ENCODE measurements at places on chromosomes 7 and 10.

DNA sequence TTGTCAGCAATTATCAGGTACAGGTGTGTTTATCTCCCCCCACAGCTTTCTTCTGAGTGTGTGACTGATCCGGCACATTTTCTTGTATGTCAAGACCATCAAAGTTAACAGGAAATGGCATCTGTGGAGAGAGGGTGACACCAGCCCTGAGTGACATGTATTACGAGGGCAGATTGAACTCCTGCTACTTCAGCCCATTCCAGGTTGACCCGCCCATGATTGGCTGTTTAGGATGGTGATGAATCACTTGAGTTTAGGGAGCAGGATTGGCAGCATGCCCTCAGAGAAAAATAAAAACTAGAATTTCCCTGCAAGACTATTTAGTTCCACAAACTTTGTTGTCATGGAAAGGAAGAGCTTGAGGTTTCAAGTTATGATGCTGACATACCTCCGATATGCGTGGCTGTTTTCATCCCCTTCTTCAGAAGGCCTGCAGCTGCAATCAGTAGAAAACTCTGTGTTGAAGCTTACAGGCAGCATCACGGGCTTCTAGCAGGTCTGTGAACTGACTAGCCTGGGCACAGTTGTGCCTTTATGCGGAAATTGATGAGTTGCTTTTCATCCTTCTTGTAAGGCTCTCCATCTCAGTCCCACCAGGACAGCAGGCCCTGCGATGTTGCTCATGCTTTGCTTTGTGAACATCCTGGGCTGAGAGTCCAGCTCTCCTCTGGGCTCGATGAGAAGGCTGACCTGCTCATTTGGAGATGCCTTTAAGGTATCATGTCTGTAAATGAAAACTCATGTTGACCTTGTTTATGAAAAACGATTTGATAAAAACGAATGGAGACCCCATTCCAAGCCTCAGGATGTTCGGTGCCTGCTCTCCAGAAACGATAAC is 8.0 kb upstream of the CELF2 start:
- DNase-seq: no peak

DNA sequence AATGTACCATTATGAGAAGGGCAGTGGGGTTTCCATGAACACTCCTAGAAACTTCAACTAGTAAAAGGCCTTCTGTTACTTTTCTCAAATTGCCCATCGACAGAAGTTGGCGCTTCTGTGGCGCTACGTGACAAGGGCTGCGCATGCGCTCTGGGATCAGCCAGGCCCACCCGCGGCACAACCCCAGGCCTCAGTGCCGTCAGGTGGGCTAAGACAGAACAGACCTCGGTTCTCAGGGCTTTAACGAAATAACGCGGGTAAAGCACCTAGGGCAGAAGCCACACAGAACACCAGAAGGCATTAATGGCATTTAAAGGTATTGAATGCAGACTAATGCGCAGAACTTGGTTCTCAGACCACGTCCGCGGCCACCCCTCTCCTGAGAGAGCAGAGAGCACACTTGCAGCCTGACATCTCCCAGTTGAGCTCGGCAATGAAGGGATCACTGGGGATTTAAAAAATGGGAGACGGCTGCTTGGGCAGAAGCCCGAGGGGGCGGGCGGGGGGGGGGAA is 67.6 kb upstream of the CTNNA3 start:
- DNase-seq: no peak

- DNase-seq: no peak
Observed at GRCh38 chr10:50636618-50637579, 13.1 kb upstream of the SGMS1 start.

- no peak for DNase-seq
Observed at GRCh38 chr10:49667991-49668390, 11.5 kb upstream of the C10orf53 start.

DNA sequence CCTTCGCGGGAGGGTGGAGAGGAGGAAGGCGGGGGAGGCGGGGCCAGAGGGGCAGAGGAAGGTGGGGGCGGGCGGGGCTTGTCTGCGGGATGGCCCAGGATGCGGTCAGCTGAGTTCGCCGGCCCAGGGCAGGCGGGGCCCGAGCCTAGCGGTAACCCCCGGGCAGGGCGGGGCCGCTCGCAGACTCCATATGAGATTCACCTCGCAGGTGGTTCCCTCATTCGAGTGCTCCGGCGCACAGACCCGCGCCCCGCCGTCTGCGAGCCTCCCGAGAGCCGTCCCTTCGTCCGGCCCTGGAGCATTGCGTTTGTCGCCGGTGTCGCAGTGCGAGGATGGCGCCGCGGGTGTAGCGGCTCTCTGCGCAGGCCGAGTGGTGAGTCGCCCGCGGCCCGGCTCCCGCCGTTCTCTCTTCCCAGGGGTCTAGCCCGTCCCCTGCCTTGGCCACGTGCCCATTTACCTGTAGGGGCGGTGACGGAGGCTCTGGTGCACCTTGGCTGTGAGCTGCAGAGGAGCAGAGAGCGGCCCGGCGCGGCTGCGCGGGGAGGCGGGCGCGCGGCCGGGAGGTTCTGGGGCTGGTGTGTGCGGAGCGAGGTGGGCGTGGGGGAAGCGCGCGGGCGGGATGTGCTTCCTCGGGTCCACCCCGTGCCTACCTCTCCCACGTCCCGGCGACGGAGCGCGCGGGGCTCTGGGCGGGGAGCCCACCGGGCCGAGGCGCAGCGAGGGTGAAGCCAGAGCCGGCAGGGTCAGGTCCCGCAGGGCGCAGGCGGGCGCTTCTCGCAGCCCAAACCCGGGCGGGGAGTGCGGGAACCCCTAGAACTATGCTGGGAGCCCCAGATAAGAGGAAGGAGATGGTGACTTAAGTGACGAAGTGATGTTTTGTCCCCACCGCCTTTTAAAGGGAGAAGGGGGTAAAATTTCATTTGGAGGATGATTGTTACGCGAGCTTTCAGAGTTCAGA is at the start of gene UPP1:
UPP1 (plus strand) TSS at position 220 of the 958 bp plus-strand sequence. CDS start 5,519 bp downstream, outside the sequence.
- DNase-seq: peak; percentile 73

GRCh38 chr7:41720046-41720445 is 17.2 kb upstream of the INHBA start:
- DNase-seq: no peak

GRCh38 chr10:83562381-83562780 is 576.9 kb upstream of the GHITM start:
- DNase-seq: no peak

DNA sequence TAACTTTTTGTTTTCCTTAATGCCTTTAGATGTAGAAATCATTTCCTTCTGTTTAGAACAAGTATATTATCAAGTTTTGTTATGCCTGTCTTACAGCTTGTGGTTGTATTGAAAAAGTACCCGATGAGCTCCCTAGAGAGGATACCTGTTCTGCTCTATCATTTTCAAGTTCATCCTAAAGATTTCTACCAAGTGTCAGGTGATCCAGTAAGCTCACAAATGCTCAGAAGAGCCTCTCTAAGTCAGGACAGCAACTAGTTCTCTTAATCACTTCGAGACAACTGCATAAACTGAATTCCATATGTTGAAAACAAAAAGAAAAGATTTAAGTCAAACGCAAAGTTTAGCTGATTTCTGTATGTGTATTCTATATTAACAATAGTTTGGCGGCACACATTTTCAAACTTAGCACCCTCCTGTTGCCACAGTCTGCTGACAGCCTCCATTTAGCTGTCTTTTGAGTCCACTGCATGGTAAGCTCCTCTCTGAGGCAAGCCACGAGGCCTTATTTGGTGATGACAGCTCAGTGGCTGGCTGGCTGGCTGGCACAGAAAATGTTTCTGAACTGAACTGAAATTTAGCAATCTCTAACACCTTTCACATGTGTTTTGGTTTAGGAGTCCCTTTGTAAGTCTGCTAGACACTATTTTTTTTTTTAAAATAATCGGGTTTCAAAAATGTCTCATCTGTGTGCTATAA is 59.4 kb downstream of the SEMA3C start:
- DNase-seq: no peak

GRCh38 chr7:107113866-107114265 is 54.9 kb upstream of the HBP1 start:
- no peak for DNase-seq

GRCh38 chr7:1260244-1260635 is 27.6 kb downstream of the UNCX start:
- DNase-seq: no peak

DNA sequence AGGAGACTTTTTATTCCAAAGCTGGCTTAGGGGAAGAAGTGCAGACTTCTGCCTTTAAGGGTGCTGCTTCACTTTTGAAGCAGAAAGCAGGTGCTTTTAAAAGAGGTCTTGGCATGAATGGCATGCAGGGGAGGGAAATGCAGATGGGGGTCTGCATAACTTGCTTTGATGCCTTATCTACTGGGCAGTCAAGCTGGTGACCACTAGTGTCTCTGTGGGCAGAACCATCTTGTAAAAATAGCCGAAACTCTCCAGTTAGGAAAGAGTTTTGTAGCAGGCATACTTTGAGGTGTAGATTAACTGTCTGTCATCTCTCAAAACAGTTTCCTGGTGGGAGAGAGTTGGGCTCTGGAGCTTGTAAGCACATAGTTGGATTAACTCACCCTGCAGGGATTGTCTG is 9.9 kb upstream of the CTNNA3 start:
- DNase-seq: no peak

DNA sequence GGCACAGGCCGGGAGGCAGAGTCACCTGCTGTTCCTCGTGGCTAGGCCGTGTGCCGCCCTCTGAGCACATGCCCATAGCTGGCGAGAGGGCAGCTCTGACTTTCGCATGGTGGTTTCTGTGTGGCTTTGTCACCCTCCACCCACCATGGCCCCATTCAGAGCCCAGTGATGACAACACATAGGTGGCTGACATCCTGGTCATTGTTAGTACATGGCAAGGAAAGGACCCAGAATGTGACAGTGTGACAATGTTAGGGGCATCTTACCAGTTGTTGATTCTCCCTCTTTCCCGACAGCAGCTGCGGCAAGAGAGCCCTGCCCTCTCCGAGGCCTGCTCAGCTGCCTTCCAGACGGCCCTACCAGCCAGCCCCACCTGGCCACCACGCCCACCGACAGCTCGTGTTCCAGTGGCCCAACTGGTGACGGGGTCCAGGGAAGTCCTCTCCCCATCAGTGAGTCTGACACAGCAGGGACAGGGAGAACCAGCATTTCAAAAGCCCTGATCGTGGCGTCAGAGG is 52.2 kb downstream of the ZNF467 start:
- DNase-seq: no peak

DNA sequence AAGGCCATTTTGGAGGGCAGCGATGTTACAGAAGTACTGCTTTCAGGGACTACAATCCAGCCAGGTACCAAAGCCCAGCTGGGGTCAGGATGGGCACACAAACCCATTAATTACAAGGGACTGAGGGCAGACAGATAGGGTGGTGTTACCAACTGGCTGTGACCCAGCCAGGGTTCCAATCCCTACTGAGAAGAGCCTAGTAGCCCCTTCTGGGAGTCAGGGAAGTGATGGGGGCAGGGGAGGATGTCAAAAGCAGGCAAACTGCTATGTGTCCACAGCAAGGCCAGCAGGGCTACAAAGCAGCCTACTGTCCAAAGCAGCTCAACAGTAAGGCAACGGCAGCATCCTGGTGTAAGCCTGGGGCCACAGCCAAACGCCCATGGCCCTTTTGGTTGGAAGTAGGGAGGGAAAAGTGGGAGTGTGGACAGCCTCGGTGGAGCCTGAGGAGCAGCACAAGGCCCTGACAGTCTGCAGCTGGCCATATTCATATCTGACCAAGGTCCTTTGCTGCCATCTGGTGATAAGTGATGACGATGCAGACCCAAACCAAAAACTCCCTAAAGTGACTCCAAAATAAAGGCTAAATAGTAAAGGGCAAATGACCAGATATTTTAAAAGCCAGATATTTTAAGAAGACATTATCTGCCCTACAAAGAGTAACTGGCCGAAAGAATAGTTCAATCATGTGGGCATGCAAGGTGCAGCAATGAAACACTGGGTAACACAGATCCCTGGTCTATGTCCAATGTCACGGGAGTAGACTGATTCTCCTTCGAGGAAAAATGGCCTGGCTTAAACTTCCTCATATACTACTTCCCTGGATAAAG is 56.9 kb downstream of the XPNPEP1 start:
- peak; percentile 6 for DNase-seq

- no peak for DNase-seq
Observed at GRCh38 chr7:135774284-135774683, 25.7 kb upstream of the FAM180A start.

DNA sequence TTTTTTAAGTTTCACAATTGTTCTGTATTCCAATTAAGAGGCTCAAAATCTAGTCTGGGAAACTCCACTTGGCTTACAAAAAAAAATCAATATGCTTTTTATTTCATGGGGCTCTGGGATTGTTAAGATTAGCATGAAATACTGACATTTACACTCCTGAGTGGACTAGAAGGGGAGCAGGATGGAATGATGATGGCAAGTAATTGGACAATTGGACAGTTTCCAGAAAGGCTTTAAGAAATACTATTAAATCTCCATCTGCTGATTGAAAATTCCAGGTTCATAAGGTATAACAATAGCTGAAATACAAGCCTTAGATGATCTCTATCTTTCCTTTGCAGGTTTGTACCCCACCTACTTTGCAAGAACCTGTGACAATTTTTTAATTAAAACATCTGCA is 184.4 kb downstream of the LRRTM3 start:
- no peak for DNase-seq

- no peak for DNase-seq
Observed at GRCh38 chr10:87646192-87646909, 13.3 kb upstream of the PAPSS2 start.

DNA sequence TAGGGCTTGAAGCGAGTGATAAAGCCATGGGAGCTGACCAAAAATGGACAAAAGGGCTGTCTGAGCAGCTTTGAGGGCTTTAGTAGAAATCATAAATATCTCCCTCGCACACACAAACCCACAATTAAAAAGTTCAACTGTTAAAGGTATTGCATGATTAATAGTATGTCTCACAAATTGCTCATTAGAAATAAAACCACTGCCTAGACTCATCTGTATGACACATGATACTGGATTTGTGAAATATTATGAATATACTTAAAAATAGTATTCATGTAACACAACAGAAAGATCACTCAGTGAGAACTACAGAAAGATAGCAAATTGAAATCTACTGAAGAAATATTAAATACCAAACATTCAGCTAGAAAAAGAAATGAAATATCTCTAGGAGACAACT is 11.9 kb upstream of the PTPN12 start:
- DNase-seq: no peak

DNA sequence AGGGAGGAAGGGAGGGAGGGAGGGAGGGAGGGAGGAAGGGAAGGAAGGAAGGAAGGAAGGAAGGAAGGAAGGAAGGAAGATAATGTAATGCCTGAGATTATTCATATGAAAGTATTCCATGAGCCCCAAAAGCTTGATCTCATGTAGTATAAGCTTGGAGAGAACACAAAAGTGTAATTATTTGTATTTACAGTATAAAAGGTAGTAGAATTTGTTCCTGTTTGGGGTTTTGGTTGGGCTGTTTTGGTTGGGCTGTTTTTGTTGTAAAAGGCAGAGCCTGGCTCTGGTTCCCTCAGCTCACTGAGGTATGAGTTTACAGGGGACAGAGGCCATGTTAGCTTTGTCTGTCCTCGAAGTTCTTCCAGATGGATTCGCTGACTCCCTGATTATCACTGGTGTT is 45.3 kb upstream of the EBLN1 start:
- DNase-seq: no peak

GRCh38 chr7:37354656-37355131 is 94.0 kb downstream of the ELMO1 start:
- DNase-seq: no peak

GRCh38 chr10:100970914-100971811 is 1.9 kb downstream of the SEMA4G start:
- DNase-seq: no peak

- DNase-seq: no peak
Observed at GRCh38 chr10:16644146-16644545, 122.5 kb upstream of the C1QL3 start.

- DNase-seq: no peak
Observed at GRCh38 chr7:83040484-83040883, 122.2 kb downstream of the PCLO start.

- DNase-seq: no peak
Observed at GRCh38 chr10:73840056-73840402, 28.6 kb upstream of the NDST2 start.

- DNase-seq: no peak
Observed at GRCh38 chr7:97495487-97495886, 236.4 kb upstream of the TAC1 start.
